ENCODE measurements at places on chromosomes 3 and 15. TPM values are rescaled to one million over a fixed set of nuclear protein-coding genes. Genes with fewer than 3 reads are reported as not detected.

Gene ARHGEF26
- total RNA-seq = 0.09 TPM

Gene AGBL1
- total RNA-seq = not detected

Gene BFSP2
- 1.2 TPM for total RNA-seq

Gene FAM81A
- total RNA-seq = 3.7 TPM

Gene CGNL1
- total RNA-seq = not detected

Gene IL5RA
- total RNA-seq = not detected

Gene OCA2
- not detected for total RNA-seq

Gene SNX22
- 0.35 TPM for total RNA-seq

Gene COL8A1
- total RNA-seq = not detected

Gene SLCO2A1
- not detected for total RNA-seq

Gene GPR87
- 0.53 TPM for total RNA-seq

Gene MED12L
- total RNA-seq = 3.2 TPM

Gene BCL2A1
- 12.0 TPM for total RNA-seq

Gene C3orf22
- total RNA-seq = not detected

Gene TMEM212
- not detected for total RNA-seq

Gene LMCD1
- total RNA-seq = 10.0 TPM

Gene ZIC1
- total RNA-seq = not detected

Gene SH2D7
- 0.28 TPM for total RNA-seq

Gene LIPC
- total RNA-seq = 5.3 TPM

Gene SMCO1
- total RNA-seq = not detected

Gene GPR62
- not detected for total RNA-seq

Gene RETNLB
- total RNA-seq = not detected

Gene PLA2G4D
- not detected for total RNA-seq

Gene EXD1
- not detected for total RNA-seq

Gene ST8SIA2
- not detected for total RNA-seq

Gene CA12
- total RNA-seq = 0.12 TPM

Gene UBE2Q2
- 36.3 TPM for total RNA-seq

Gene PRTG
- not detected for total RNA-seq

Gene MFN1
- total RNA-seq = 28.5 TPM

Gene HDC
- total RNA-seq = not detected

Gene RBPMS2
- total RNA-seq = not detected

Gene SST
- total RNA-seq = not detected

Gene ZDHHC19
- not detected for total RNA-seq

Gene BDH1
- total RNA-seq = 80.9 TPM

Gene XXYLT1
- total RNA-seq = 9.2 TPM

Gene RLBP1
- total RNA-seq = not detected

Gene OR5K2
- not detected for total RNA-seq

Gene WDR49
- not detected for total RNA-seq

Gene GCNT3
- total RNA-seq = not detected
